Cortex of kidney (tissue), 1 donor: ENCODE measurements at places on chromosomes 7 and 10.

- DNase-seq = no peak
These were observed 157.4 kb upstream of the TBX20 start for GRCh38 chr7:35411331-35411730.

DNA sequence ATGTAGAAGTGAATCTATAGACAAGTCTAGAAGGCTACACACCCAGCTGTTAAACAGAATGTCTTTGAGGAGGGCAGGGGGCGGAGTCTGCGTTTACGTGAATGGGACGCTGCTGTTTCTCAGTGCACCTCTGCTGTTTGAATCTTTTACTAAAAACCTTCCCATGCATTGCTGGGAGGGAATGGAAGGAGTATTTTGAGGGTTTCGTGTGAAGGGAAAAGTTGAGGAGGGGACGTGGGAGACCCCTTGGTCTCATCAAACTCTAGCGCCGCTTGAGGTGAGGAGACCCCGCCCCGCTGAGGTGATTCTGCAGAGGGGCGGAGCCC is 492 bp upstream of the VCL start:
- no peak for DNase-seq

- DNase-seq = no peak
These were observed 5.6 kb downstream of the PRSS2 start for GRCh38 chr7:142776206-142776844.

DNA sequence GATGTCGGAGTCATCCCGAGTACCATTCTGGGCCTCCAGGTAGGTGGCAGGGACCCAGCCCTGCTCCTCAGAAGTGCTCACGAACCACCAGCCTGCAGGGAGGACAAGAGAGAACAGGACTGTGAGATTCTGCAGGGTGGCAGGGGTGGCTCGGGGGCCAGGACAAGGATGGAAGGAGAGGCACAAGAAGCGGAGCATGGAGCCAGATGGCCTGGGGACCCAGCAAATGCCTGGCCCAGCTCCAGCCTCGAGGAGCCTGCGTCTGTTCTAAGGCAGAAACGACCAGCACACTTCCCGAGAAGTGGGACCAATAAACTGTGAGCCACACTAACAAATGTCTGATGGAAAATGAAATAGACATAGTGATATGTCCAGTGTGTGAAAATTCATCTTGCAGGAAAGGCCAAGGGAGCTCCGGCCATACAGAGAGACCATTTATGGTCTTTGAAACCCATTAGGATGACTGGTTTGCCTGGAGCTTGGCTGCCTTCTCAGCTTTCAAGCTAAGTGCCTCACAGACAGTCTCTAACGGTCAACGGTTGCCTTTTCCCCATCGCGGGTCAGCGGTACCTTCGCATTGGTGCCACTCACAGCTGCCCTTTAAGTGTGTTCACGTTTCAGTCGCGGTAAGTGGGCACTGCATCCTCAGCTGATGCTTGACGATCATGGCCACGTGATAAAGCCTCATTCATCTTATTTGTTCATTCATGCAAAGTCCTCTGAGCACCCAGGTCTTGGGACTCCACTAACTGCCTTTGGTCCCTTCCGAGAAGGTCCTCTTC is 133.8 kb downstream of the NEURL1 start:
- DNase-seq = no peak

DNA sequence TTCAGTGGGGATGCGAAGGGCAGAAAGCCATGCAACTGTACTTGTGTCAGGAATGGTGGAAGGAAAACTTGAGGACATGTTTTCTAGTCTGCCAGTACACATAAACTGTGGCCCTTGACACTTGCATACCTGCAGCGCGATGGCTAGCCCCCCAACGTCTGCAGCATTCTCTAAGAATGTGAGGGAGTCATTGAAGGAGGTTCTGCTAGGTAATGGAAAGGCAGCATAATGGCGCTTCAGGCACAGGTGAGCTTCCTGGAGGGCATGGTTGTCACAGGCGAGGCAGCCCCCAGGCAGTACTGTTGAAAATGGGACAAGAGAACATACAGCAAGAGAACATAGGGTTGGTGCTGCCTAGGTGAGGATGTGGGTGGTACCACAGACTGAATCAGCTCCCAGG is 3.5 kb downstream of the LLCFC1 start:
- no peak for DNase-seq

GRCh38 chr10:22700489-22700888 is 13.9 kb downstream of the PIP4K2A start:
- DNase-seq = no peak
